A549 treated with GW870086 at 1 μM for 4 hours (cell line): ENCODE measurements at places on chromosomes 1 and 21. TPM values are rescaled to one million over a fixed set of nuclear protein-coding genes. Genes with fewer than 3 reads are reported as not detected.

OLFML3 gene
- 3.4 to 5.4 TPM (median 4.0 TPM) in 5 replicates for total RNA-seq

FCMR gene
- total RNA-seq, result 3.3 to 6.4 TPM (median 4.4 TPM) in 5 replicates

CEP170 gene
- 21.2 to 35.3 TPM (median 27.8 TPM) in 5 replicates for total RNA-seq

TLR5 gene
- 0.05 to 0.58 TPM (median 0.24 TPM) in 5 replicates for total RNA-seq

AVPR1B gene
- total RNA-seq, result not detected in 5 replicates

CFAP74 gene
- 0.05 TPM in 1 of 5 replicates, not detected in the others for total RNA-seq

GPR161 gene
- 10.1 to 18.0 TPM (median 15.3 TPM) in 5 replicates for total RNA-seq

RGS1 gene
- not detected in 5 replicates for total RNA-seq

FLVCR1 gene
- 12.8 to 20.5 TPM (median 18.5 TPM) in 5 replicates for total RNA-seq
